ENCODE measurements at places on chromosomes 16 and 17.

- DNase-seq, result no peak
These were observed 18.9 kb downstream of the VASN start for GRCh38 chr16:4390266-4391260.

DNA sequence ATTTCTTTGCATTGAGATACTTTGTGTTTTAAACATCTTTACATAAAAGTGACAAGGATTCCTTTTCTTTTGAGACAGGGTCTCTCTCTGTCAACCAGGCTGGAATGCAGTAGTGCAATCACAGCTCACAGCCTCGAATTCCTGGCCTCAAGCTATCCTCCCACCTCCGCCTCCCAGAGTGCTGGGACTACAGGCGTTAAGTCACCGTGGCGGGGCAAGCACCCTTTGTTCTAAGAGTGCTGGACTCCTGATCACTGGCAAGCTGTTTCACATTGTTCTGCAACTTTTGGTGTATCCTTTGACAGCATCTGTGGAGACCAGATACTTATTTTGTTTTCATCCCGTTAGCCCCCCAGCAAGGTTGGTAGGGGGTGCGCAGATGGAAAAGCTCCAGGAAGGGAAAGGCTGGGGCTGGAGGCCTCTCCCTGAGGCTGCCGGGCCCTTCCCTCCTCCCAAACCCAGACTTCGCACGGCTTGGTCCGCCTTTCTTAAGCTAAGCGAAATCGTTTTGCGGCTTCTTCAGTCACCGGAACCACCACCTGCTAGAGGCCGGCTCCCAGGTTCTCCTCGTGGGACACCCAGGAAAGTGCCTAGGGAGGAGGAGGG lies 1.1 kb downstream of the ST6GALNAC2 start:
- DNase-seq, result no peak

GRCh38 chr16:89430436-89431157 lies 59.8 kb downstream of the ANKRD11 start:
- DNase-seq, result no peak

DNA sequence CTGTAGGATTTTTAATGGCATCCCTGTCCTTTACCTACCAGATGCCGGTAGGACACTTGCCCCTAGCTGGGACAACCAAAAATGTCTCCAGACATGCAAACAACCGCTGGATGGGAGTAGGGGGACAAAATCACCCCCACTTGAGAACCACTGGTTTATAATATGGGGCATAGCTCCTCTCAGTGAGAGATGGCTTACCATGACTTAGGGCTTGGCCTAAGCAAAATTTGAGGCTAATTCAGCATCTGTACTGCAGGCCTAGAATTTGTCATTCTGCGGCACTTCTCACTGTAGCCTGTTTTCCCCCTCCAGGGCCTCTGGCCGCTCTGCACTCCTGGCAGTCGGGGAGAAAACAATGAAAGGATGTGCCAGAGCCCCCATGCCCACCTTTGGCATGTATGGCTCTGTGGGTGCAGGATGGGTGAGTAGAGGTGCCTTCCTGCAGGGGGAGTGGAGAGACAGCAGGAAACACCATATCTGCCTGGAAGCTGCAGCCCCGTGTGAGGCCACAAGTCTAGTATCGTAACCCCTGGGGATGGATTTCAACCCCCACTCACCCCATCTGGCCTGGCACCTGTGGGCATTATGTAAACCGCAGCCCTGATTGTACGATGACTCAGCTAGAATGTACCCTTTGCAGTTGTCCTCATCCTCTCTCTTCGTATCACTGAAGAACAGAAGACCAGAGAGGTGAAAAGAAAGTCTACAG lies 268.1 kb downstream of the SOX9 start:
- no peak for DNase-seq

DNA sequence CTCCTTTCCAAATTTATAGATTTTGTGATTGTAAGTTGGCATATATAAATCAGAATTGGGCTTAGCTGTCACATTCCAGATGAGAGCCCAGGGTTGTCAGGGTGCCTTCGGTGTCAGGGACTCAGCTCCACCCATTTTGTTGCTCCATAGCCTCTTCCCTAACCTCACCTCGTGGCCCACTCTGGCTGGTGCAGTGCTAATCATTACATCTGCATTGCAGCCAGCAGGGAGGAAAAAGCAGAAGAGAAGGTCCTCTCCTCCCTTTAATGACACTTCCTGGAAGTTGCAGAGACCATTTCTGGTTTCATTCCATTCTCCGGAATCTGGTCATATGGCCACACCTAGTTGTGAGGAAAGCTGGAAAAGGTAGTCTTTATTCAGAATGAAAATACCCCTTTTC lies 113.3 kb downstream of the CCT6B start:
- DNase-seq, result no peak

GRCh38 chr17:50267074-50267841 lies 7.0 kb upstream of the TMEM92 start:
- DNase-seq, result no peak

DNA sequence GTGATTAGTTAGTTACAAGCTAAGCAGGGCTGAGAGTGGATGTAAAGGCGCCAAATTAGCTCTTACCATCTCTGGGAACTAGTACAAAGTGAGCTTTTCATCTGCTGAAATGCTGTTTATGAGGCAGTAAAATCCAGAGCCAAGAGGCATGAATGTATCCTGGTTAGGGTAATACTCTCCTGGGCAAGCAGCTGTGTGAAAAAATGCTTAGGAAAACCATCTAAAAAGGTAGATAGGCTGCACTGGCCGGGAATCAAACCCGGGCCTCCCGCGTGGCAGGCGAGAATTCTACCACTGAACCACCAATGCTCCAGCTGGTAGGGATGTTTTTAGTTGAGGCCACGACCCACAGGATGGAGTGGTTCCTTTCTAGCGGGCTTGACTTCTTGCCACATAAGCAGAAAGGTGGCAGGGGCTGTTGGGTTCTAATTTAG lies 23.0 kb downstream of the VAC14 start:
- no peak for DNase-seq

DNA sequence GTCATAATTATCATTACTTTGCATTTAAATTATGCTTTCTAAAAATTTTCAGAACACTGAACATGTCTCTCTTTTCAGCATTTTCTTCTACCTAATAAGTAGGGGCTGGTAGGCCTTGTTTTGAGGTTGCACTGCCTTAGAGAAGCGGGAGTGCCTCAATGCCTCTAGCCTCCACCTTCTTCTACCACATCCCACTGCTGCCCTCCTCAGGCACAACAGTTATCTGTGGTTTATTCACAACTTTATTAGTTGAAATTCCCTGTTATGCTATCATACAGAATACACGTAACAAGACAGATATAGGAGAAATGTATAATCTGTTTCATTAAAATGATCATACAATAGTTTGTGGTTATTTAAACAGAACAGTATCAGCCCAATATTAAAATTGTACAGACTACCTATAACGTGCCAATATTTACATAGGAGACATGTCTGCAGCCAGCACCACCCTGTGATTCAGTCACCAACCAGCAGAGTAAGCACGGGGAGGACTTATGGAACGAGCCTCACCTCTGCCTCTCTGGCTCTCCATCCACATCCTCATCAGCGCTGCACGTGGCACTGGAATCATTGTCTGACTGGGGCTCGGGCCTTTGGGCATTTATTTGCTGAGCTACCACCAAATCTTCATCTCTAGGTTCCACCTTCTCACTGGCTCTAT lies 101.2 kb downstream of the TTC19 start:
- DNase-seq, result no peak

- no peak for DNase-seq
These were observed 48.4 kb upstream of the ACSF3 start for GRCh38 chr16:89045181-89045815.

GRCh38 chr17:79242873-79243602 lies 168.4 kb downstream of the ENGASE start:
- no peak for DNase-seq

DNA sequence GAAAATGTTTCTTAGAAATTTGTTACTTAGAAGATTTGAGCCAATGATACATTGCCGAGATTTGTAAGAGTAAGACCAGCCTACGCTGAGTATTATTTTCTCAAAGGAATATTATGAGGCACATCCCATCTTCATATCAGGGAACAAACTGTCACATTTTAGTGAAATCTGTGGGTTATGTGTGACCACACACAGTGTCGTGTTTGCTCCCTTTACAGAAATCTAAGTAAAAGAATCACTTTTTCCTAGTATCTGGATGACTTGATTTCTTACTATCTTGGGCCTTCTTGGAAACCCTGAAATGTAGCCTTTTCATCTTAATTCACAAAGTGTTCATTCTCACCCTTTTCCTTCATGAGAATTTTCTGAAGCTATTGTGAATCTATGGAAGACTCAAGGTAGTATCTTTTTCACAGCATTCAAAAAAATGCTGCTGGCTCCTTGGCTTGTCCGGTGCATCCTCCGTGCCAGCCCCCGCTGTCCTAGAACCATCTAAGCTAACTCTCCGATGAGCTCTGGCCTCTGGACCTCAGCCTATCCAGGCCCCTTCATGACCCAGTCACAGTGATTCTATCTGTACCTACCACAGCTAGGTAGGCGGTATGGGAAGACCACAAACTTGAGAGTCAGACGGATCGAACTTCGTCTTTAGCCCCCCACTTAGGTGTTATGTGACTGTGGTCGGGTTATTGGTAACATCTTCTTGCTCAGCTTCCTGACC lies 524.3 kb downstream of the MAF start:
- no peak for DNase-seq

- no peak for DNase-seq
These were observed 887 bp downstream of the ZBTB4 start for GRCh38 chr17:7478276-7479212.

DNA sequence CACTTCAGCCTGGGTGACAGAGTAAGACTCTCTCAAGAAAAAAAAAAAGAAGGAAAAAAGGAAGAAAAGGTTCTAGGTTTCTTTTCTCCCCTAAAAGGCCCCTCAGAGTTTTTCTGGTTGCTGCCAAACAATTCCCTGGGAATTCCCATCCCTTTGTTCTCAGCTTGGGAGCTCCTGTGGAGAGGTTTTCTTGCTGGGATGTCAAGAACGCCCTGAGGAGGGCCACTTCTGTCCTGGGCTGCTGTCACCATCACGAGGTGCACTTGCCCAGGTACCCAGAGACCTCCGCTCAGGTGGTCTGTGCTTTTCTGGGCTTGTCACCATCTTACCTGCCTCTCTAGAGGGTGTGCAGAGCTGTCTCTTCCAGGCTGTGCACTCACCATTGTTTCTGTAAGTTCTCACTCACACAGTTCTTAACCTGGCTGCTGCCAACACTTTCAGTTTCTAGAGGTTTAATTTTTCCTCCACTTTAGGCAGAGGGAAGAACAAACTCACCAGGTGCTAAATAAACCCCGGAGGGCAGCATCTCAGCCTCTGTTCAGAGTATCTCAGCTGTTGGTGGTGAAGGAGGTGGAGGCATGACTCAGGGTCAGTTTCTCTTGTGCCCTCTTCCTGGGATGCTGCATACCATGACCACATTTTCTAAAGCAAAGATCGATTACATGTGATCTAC lies 2.4 kb upstream of the COX6A2 start:
- DNase-seq, result no peak

- DNase-seq, result no peak
These were observed 211.9 kb downstream of the GSG1L start for GRCh38 chr16:27851586-27851985.

All from activated naive CD4-positive, alpha-beta T cell (primary cell).